Activated T-cell treated with anti-CD3 and anti-CD28 coated beads for 24 hours (primary cell): ENCODE measurements at places on chromosomes 12 and 14.
A peak's percentile ranks its signal among the peaks of the same experiment; 100 is the strongest.

DNA sequence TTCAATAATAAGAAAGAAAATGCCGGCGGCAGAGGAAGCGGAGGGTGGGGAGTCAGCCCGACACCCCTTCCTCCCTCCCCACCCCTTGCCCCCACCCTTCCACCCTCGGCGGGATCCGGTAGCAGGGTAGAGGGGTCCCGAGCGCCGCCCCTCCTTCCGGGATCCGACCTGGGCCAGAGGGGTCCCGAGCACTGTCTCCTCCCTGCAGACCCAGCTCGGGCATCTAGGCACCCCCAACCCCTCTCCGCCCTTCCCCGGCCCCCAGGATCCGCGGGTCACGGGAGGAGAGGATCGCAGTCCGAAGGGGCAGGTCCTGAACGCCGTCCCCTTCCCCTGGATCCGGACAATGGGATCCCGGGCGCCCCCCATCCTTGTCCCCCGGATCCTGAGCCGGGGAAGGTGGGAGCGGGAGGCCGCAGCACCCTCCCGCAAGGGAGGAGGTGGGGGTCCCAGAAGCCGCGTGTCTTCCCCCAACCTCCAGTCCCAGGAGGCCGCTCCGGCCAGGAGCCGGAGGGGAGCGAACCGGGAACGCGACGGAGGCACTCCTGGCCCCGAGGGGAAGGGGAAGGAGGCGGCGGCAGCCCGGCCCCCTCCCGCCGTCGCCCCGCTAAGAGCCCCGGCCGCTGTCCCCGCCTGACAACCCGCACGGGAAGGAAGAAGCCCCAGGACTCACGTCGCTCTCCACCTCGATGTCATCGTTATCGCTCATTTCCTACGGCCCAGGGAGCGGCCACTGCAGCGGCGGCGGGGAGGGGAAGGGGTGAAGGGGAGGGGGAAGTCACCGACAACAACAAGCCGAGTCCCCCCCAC lies 481 bp downstream of the MAX start:
- peak; percentile 19 for DNase-seq

GRCh38 chr12:100146252-100146651 lies 3.6 kb upstream of the BLTP3B start:
- DNase-seq: no peak

GRCh38 chr12:34398706-34399630 lies 376.7 kb downstream of the ALG10 start:
- no peak for DNase-seq

DNA sequence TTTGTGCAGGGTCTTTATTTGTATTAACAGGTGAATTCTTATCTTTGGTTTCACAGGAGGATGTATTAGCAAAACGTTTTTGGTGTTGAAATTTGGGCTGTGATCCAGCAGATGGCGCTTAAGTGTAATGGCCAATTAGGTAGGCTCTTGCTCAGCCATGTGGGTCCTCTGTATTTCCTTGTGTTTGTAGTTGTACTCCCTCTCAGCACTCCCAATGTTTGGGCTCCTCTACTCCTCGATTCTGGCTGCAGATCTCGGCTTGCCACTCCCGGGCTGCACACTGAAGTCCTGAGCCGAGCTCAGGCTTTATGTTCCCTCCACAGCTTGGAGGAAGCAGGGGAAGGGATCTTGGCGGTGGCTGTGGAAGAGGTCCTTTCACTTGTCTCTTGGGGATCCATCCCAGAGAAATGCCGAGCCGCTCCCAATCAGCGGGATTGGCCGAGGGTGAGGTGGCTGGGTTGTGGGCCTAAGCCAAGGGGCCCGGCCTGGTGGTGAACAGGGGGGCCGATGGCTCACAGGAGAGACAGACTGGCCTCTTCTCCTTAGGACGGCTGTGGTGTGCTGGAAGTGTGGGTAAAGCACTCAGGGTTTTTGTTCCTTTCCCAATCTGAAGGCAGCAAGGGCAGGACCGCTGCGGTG lies 133.7 kb downstream of the AEBP2 start:
- no peak for DNase-seq

GRCh38 chr12:132344181-132344580 lies 14.8 kb upstream of the GALNT9 start:
- DNase-seq: no peak

- no peak for DNase-seq
Measured at GRCh38 chr12:109385339-109386058, 37.8 kb downstream of the MYO1H start.

- DNase-seq: no peak
Measured at GRCh38 chr12:49111206-49111605, 559 bp upstream of the LMBR1L start.

DNA sequence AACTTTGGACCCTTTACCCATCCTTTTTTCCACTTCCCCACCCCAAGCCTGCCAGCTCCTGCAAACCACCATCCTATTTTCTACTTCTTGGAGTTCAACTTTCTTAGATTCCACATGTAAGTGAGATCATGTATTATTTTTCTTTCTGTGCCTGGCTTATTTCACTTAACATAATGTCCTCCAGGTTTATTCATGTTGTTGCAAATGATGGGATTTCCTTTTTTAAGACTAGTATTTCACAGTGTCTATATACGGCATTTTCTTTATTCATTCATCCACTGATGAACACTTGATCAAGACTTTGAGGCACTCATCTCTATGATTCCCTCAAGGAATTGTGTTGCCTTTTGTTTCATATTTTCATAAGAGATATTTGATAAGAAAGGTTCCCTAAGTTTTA lies 5.6 kb upstream of the PRPF39 start:
- no peak for DNase-seq

DNA sequence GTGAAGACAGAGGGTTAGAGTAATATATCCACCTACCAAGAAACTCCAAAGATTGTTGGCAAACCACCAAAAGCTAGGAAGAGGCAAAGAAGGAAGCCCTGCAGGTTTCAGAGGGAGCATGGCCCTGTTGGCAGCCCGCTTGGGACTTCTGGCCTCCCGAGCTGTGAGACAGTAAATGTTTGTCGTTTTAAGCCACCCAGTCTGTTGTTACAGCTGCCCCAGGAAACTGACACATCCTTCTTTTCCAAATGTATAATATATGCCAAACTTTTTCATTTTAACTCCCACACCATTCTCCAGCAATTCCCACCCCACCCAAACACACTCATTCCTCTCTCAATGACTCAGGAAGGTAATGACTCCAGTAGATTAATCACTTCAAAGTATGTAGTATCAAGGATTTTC lies 74.0 kb downstream of the RPS29 start:
- no peak for DNase-seq

DNA sequence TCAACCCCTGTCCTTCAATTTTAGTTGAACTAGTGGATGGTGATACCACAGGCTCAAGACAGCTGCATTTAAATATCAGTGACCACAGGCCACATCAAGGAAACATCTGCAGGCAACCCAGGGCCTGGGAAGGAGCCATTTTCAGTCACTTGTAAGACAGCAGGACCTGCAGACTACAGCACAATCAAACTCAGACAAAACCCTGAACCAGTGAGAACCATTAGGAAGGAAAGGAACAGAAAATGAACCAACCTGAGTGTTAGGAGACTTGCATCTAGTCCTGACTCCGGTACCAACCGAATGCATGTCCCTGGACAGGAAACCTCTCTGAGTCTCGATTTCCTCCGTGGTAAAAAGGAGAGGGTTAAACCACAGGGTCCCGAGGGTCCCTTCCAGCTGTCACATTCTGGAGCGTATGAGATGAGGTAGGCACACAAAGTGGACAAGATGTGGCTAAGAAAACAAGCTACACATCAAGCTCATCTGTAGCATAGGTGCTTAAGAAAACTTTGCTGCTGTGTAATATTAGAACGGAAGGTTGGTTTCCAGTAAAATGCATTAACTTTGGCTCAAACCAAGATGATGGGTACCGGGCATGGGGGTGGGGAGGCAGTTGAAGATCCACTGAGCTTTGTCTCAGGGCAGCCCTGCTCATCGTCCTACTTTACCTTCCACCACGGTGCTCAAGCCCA lies 1.6 kb upstream of the CDKN1B start:
- DNase-seq: no peak

DNA sequence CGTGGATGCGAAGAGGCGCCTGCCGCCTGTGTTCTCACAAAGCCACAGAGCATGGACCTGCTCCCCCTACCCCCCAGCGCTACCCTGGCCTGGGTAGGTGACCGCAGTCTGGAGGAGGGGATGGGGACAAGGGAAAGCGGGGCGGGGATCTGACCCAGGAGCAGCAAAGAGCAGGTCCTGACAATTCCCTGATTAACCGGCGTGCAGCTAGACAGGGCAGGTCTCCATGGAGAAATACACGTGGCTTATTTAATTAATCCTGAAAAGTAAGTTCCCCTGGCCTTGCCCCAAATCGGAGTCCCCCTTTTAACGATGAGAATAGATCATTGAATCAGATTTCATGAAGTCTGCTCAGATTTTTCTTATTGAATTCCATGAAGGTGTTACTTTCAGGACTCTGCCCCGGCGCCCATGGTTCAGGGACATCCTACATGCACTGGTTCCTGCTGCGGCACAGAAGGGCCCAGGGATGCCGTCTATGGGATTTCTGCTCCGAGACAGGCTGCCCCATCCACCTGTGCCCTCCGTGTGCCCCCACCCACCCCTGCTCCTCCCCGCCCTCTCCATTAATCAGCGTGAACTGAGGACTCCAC lies 251.0 kb upstream of the SFSWAP start:
- no peak for DNase-seq

- no peak for DNase-seq
Measured at GRCh38 chr14:104784846-104785707, 10.5 kb downstream of the AKT1 start.
